ENCODE measurements at places on chromosomes 4 and X. TPM values are rescaled to one million over a fixed set of nuclear protein-coding genes. Genes with fewer than 3 reads are reported as not detected.

DNA sequence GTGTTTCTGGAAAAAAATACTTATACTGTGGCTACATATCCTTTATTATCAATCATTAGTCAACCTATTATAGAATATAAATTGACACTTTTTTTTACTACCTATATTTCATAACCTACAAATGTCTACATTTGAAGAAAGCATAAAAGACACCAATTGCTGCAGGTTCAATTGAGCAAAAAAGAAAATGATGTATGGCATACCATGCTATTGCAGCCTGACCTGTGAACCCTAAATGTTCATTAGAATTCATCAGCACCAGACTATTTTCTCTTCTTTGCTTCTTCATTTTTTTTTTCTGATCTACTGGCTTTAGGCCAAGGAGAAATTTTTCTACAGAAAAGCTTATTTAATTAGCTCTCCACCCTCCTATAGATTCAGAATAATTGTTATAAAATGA lies 1628.2 kb upstream of the IGFBP7 start:
- DNase-seq: no peak

DNA sequence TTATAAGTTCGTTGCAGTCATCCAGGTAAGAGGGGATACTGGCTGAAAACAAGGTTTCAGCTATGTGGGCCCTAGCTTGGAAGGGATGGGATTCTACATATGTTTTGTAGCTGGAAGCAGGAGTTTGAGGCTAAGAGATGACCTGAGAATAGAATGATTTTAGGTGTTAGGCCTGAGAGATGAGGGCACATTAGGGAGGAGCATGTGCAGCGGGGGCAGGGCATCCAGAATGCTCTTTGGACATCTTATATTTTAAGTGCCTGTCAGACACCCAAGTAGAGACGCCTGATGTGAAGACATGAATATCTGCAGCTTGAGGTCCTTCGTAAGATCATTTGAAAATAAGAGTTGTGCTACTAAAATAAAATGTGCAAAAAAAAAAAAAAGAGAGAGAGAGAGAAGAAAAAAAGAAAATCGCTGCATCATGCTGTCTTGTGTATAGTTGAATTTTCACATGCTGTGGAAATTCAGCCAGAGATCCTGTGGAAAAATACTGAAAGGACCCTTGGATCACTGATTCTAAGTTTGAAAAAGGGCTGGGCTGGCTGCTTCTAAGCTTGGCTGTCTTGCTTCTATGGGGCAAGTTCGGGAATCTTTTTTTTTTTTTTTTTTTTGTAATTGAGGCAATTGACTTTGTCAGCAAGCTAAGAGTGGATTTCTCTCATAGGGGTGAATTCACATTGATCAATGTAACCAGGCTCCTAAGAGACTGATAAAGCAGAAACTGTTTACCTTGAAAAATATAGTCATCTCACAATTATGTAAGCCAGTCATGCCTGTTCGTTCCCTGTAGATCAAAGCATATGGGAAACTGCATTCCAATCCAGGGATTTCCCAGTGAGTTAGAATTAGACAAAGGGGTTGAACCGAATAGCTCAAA lies 341.0 kb upstream of the GATB start:
- no peak for DNase-seq

- DNase-seq: no peak
Measured at GRCh38 chr4:88958080-88958479, 98.9 kb downstream of the FAM13A start.

- peak; percentile 25 for DNase-seq
Measured at GRCh38 chrX:54182194-54182863, 725 bp downstream of the FAM120C start.

DNA sequence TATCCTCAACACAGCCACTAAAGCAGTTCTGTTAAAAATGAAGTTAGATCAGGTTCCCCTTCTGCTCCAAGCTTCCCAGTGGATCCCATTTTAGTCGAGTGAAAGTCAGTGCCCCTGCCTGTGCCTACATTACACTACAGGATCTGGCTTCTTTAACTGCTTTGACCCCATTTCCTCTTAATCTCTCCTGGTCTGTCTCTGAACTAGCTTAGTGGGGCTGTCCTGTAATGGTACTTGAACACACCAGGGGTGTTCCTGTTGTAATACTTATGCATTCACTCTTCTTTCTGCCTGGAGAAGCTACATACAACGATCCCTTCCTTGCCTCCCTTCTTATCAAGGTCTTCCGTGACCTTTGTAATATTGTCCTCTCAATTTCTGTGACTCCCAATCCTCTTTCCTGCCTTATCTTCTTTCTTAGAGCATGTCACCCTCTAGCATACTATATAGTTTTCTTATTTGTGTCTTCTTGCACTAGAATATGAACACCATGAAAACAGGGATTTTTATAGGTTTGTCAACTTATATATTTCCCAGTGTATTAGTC lies 16.7 kb downstream of the ARSJ start:
- no peak for DNase-seq

- no peak for DNase-seq
Measured at GRCh38 chrX:130524476-130525194, 122.8 kb downstream of the RBMX2 start.

GRCh38 chr4:83604321-83604720 lies 68.4 kb downstream of the GPAT3 start:
- no peak for DNase-seq

DNA sequence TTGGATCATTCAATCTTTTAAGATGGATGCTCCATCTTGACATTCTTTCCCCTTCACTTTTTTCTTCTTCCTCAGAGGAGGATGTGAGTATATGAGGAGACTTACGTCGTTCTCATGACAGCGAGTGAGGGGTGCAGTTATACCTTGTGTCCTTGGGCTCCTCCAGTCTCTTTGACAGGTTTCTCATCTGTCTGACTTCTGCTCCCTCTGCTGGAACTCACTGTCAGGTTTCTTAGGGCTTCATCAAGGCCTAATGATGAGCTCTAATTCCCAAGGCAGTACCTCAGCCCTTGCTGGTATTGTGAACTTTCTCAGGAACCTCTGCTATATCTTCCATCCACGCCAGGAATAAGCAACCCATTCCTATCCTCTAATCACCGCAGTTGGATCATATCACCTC lies 237.8 kb upstream of the ADGRL3 start:
- no peak for DNase-seq

- DNase-seq: no peak
Measured at GRCh38 chr4:15018361-15018760, 16.1 kb downstream of the CPEB2 start.

GRCh38 chr4:107937040-107937439 lies 5.7 kb downstream of the CYP2U1 start:
- no peak for DNase-seq

- no peak for DNase-seq
Measured at GRCh38 chr4:42653626-42654560, 3.0 kb downstream of the ATP8A1 start.

GRCh38 chr4:152148057-152148456 lies 387.2 kb upstream of the GATB start:
- DNase-seq: no peak

- DNase-seq: no peak
Measured at GRCh38 chr4:921830-922331, 10.2 kb downstream of the GAK start.

GRCh38 chrX:85569686-85570085 lies 190.2 kb upstream of the POF1B start:
- no peak for DNase-seq

GRCh38 chr4:76716020-76716419 lies 181.9 kb downstream of the SOWAHB start:
- DNase-seq: no peak

DNA sequence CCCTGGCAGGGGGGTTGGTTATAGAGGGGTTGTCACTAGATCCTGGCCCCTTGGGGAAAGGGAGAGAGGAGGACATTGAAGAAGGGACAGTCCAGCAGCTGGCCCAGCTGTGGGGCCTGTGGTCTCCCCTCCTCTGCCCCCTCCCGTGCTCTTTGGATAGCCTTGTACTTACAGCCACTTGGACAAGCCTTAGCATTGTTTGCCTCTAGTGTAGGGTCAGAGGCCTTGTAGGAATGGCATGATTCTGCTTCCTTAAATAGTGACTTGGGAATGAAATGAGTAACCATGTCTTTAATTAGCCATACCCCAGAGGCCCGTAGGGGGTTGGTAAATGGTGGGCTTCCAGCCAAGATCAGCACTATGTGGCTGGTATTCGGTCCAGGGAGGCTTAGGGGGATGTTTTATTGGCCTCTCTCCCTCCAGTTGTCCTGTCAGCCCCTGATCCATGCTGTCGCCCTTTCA lies 230.6 kb downstream of the PTTG2 start:
- DNase-seq: no peak

DNA sequence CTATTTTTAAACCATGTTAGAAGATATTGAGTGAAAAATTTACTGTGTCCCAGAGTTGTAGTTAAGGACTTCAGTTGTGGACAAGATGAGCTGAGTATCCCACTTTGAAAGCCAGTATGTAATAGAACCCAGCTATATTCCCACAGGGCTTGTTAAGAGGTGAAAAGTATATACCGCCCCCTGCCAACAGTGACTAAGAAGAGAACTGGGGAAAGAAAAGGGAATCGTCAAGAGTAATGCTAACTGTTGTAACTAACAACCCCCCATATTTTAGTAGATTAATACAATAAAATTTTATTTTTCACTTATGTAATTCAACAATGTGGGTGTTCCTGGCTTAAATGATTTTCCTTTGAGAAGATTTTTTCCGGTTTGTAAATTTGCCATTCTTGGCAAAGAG lies 250.4 kb upstream of the GIMD1 start:
- no peak for DNase-seq

The CHRDL1 gene
- total RNA-seq: 11.1 TPM

The BEX4 gene
- total RNA-seq: 67.9 TPM

The FAAH2 gene
- 5.0 TPM for total RNA-seq

The RPS6KA6 gene
- total RNA-seq: 13.1 TPM

The SLC9B2 gene
- 5.0 TPM for total RNA-seq

The ATP2B3 gene
- total RNA-seq: 0.32 TPM

The ADH1B gene
- total RNA-seq: 1.0 TPM

The C4orf36 gene
- 0.73 TPM for total RNA-seq

All from WTC11 (cell line).